ENCODE measurements at places on chromosomes 6 and 20.

DNA sequence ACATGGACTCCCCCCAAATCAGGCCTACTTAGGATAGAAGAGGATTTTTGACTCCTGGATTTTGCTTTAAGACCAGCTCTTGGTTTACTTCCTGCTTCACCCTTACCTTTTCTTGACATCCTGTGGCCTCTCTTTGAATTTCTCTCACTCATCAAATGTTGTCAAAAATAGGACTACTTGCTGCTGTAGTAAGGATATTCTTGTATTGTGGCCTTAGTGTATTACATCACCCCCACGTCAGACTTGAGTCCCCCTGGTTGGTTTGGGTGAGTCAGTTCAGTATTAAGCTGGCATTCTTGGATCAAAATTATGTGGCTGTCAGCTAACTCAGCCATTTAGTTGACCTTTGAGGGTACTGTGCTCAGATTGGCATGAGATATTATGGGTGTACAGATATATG is 1.1 kb downstream of the TPX2 start:
- no peak for DNase-seq

- DNase-seq, result no peak
Observed at GRCh38 chr6:25851961-25852360, 20.1 kb upstream of the SLC17A1 start.

- no peak for DNase-seq
Observed at GRCh38 chr6:155301867-155302266, 12.4 kb downstream of the TFB1M start.

GRCh38 chr6:167504385-167504961 is 179.6 kb downstream of the TTLL2 start:
- DNase-seq, result no peak

DNA sequence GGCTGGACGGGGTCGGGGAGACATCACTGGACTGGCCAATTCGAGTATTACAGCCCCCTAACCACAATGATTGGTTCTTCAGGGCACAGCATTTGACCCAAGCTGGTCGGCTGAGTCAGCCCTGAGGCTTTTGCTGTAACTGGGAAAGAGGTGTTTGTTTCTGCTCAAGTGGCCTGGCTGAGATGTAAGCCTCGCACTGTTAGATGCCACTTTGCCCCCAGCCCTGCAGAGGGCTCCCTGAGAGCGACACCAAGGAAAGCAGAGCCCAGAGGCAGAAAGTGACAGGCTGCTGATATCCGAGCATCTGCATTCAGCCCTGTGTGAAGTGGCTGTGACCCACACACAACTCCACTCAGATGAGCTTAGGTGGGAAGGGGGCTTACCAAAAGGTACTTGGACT is 19.4 kb downstream of the ERGIC3 start:
- DNase-seq, result no peak

DNA sequence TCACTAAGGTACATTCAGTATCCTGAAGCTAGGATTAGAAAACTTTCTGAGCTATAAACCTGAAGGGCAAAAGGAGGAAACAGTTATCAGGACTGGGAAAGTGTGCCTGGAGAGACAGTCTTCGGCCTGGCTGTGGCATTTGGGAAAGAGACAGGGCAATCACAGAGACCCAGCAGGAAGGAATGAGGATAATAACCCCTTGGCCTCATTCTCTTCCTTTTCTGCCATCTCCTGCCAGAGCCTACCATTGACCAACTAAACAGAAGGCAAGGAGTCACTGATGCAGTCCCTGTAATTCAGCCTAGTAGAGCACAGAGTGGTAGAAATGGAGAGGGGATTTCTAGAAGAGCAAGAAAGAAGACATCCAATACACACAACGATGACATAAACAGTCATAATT is 359.4 kb downstream of the HDGFL1 start:
- DNase-seq, result no peak

GRCh38 chr6:90383196-90383822 is 86.7 kb upstream of the BACH2 start:
- no peak for DNase-seq

GRCh38 chr6:117477988-117478852 is 4.3 kb upstream of the DCBLD1 start:
- DNase-seq, result no peak

GRCh38 chr6:135071541-135071940 is 16.9 kb upstream of the HBS1L start:
- no peak for DNase-seq
